ENCODE measurements at places on chromosomes 4 and X.

GRCh38 chr4:3473181-3473950 is 10.3 kb downstream of the DOK7 start:
- DNase-seq: no peak

- peak; percentile 49 for DNase-seq
These were observed 50.3 kb upstream of the OTUD4 start for GRCh38 chr4:145230726-145231125.

- no peak for DNase-seq
These were observed 16.3 kb downstream of the C4orf50 start for GRCh38 chr4:6001680-6002491.

DNA sequence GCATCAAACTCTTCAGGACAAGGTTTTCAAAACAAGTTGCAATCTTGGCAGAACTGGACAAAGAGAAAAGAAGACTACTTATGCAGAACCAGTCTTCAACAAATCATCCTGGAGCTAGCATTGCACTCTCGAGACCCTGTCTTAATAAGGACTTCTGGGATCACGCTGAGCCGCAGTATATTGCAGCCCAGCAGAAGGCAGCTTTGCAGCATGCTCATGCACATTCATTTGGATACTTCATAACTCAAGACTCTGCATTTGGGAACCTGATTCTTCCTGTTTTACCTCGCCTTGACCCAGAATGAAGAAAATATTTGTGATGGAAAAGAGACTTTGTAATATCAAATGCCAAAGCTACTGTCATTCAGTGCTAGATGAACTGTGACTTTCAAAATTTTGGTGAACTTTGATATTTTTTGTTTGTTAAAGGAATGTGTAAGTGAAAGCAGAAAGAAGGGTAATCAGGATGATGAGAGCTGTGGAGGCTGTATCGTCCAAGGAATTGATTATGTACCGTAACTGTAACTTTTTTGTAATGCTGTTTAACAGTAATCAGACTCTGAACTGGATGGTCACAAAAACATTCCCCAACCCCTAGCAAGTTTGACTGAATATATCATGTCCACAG is 27.2 kb downstream of the HSPA4L start:
- DNase-seq: no peak

DNA sequence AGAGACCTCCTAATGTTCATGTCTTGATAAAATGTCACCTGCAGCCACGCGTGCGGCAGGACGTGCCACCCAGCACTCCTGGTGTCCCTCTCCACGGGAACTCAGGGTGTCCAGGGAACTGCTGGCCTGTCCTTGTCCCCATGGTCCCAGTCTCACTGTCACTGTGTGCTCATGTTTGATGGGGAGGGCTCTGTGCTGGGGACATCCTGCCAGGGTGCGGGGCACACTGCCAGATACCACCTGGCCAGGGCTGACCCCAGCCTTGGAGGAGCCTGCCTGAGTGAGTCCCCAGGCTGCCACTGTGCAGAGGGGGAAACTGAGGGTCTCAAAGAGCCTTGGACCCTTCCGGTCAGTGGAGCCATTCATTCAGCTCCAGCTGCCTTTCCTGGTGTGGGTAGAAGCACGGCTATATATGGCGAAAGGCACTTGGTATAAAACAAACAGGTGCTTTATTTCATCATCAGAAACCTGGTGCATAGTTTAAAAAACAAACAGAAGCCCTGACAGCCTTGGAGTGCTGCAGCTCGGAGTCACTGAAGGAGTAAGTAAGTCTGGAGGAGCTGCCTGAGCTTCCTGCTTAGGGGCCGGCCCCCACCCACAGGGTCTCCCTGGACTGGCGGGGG is 33.0 kb downstream of the NOP14 start:
- no peak for DNase-seq

- DNase-seq: no peak
These were observed 369.6 kb upstream of the SLC7A11 start for GRCh38 chr4:138611721-138612120.

DNA sequence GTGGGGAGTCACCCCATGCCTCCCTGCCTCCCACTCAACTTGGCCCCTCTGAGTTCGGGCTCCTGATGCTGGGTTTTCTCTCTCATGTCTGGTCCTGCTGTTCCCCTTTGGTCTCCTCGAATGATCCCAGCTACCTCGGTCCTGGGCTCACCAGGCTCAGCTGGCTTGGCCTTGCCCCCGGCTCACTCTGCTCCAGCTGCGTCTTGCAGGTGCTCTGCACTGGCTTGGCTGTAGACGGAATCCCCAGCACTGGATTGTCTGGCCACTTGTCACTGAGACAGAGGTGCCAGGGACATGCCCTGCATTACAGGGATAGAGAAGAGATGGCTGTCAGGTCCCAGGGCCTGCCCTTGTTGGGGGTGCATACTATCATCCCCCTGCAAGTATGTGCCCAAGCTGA is 41.6 kb upstream of the NYX start:
- DNase-seq: no peak

DNA sequence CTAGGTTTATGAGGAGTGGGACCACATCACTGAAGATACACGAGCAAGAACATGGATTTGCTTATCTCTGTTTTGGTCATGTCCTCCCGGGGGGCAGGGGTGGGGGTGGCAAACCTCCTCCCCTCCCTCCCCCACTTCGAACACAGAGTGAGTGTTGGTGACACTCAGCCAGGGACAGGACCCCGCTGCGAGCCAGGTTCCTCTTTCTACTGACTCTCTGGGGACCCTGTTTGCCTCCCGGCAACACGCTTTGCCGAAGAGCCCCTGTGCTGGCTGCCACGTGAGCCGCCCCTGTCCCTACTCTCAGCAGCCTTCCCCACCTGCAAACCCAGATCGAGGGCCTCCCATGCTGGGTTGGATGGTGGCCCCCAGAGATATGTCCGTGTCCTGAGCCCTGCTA is 34.7 kb downstream of the P2RY8 start:
- no peak for DNase-seq

DNA sequence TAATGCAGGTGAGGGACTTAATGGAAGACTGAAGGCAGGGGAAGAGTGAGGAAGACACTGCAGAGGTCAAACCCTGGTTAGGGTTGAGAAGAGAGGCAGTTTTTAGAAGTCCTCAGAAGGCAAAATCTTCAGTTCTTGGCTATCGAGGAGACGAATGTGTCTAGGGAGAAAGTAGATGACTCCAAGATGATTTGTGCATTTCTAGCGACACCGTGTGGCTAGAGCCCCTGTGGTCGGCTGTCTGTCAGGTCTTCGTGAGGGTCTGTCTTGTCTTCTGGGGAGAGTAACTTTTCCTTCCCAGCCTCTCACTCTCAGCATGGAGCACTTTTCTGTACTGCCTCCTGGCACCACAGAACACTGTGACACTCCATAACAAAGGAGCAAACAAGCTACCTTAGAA is 458.1 kb downstream of the STIM2 start:
- DNase-seq: peak; percentile 10

- DNase-seq: no peak
These were observed 103.6 kb downstream of the GNL3L start for GRCh38 chrX:54633641-54634040.

GRCh38 chr4:53366301-53366716 is 448 bp upstream of the SCFD2 start:
- no peak for DNase-seq

DNA sequence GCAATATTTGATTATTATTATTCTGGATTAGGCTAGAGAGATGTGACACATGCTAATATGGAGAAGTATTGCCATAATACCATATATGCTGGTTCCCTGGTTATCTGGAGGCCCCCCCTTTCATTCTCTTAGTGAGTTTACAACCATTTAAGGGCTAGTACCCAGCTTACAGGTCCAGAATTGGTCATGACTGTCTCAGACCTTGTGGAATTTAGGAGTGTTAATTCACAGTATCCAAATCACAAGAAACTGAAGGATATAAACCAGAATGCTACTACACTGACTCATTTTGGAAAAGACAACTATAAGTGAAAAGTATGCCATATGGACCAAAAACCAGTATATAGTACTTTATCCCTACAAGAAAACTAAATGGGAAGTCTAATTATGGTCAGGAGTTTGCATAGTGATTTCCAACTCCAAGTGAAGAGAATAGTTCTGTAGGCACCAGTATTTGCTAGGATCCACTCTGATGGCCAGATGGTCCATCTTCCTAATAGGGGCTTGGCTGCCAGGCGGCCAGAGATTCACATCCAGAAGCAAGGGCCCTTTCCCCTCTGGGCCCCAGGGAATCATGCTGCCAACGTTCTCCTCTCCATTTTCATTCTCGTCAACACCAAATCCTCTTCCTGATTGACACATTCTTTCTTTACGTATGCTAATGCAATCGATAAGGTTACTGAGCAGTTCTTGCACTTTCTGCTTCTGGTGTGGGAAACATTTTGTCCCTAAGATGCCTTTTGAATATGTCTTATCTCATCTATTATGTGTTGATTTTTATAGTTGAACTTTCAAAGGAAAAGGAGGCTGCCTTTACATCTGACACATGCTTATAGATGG is 123.6 kb downstream of the SHROOM3 start:
- DNase-seq: no peak

DNA sequence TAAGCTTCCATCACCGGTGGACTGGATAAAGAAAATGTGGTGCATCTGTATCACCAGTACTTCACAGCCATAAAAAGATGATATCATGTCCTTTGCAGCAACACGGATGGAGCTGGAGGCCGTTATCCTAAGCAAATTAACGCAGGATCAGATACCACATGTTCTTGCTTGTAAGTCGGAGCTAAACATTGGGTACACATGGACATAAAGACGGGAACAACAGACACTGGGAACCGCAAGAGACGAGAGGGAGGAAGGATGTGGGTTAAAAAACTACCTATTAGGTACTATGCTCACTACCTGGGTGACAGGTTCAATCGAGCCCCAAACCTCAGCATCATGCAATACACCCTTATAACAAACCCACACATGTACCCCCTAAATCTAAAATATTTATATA is 16.3 kb upstream of the IDS start:
- no peak for DNase-seq

- no peak for DNase-seq
These were observed 12.2 kb upstream of the EDA start for GRCh38 chrX:69603566-69604194.

GRCh38 chr4:77007358-77008230 is 58.0 kb downstream of the SEPTIN11 start:
- no peak for DNase-seq

DNA sequence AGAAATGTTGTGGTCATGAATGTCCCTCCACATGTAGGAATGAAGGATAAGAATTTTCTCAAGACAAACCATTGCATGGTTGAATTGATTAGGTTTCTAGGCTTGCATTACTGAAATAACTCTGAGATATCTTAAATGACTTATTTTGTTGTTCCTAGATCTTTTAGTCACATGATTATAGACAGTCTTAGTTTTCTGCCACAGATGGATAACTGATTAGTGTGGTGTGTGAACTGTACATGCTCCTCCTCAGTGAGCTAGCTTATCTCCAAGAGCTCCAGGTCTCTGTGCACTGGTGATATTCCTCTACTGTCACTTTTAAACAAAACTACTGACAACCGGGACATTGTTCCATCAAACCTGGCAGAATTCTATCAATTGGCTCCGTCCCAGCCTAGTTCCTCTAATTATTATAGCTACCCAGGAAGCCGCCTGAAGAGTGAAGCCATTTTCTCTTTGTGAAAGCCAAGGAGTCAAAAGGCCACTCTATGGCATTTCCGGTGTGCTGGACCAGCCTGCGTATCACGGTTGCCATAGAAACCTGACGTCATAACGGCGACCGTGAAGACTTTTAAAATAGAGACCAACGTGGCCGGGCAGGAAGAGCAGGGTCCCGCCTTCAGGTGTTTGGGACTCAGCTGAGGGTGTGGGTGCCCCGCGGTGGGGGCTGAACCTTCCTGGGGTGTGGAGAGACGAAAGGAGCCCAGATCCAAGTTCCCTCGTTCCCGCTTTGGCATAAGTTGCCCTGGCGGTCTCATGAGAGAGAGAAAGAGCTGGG is 28.1 kb downstream of the BEX3 start:
- DNase-seq: peak; percentile 70

- no peak for DNase-seq
These were observed 110.6 kb downstream of the DTHD1 start for GRCh38 chr4:36392024-36392423.

DNA sequence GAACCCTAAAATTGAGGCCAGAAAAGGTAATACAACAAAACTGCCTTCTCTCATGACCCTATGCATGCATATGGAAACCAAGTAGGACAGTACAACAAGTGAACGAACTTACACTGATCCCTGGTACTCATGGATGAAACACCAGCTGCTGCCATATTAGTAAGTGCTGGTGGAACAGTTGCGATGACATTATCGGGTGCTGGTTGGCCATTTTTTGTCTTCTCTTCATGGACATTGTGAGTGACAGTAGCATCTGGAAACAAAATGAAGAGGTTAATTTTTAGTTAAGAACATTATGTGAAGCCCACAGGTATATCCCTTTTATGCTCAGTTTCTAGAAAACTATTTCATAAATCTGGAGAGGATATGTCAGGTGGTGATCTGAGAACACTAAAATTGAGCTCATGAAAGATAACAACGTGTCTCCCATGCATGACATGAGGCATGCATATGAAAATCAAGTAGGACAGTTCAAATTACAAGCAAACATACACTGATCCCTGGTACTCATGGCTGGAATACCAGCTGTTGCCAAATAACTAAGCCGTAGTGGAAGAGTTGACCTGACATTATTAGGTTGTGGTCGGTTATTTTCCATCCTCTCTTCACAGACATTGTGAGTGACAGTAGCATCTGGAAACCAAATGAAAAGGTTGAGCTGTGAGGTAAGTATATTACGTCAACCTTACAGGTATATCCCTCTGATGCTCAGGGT is 74.2 kb upstream of the CT45A1 start:
- no peak for DNase-seq

DNA sequence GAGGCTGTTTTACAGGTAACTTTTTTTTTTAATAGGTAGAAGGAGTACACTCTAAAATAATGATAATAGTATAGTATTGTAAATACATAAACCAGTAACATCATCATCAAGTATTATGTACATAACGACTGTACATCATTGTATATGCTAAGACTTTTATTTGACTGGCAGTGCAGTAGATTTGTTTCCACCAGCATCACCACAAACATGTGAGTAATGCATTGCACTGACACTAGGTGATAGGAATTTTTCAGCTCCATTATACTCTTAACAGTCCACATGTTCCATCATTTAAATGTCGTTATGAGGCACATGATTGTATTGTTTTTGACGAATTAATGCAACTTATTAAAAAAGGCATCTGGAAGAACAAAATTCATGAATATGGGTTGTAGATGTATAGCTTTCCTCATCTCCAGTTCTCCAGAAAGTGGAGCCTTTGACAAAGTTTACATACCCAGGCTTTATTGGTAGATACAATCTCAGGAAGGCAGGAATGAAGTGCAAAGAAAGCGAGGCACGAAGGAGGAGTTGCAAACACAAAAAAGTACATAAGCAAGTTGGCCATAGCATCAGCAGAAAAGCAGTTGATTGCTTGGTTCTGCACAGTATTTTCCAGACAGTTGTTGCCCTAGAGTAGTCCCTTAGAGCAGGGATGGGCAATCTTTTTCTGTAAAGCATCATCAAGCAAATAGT is 336.9 kb upstream of the NR3C2 start:
- DNase-seq: no peak

GRCh38 chrX:38898261-38898660 is 97.0 kb downstream of the MID1IP1 start:
- no peak for DNase-seq

DNA sequence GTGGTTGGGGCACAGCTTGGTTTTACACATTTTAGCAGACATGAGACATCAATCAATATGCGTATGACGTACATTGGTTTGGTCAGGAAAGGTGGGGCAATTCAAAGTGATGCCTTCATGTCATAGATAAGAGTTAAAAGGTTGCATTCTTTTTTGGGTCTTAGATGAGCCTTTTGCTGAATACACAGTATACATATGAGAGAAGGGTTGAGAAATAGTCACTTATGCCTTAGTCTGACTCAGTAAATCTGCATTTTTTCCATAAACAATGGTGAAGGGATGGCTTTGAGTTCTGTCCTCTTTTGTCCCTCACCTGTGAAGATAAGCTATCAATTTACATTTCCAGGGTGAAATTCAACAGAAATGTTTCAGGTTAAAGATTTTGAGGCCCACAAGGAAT is 43.9 kb upstream of the UGT2B15 start:
- DNase-seq: no peak
